ENCODE measurements at places on chromosomes 7 and 10. TPM values are rescaled to one million over a fixed set of nuclear protein-coding genes. Genes with fewer than 3 reads are reported as not detected.

- DNase-seq: no peak
- H3K27ac ChIP-seq: no peak overlapping the region
- H3K4me3 ChIP-seq: no peak overlapping the region
- H3K4me1 ChIP-seq: no peaks in the 10 kb centered on the region
Measured at GRCh38 chr10:16271571-16271970, 165.2 kb upstream of the PTER start.

DNA sequence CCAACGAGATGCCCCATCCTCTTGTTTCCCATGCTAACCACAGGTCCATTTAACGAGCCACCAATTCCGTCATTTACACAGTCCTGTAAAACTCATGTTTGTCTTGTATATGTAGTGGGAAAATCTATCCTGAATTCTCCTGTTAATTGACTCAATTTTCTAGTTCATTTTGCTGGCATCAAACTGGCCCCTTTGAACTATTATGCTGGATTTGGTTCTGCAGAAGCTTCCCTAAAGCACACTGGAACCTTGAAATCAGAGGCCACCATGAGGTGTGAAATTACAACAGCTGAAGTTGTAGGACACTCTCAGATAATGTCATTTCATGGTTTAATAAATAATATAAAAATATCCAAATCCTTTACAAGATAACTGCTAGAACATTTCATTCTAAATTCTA lies 129.8 kb upstream of the AKR1E2 start:
- H3K36me3 ChIP-seq: no peaks in the 10 kb centered on the region
- H3K4me1 ChIP-seq: peaks cover 10% of the 10 kb centered on the region
- no peak overlapping the region for H3K4me3 ChIP-seq
- peak; percentile 61 for DNase-seq
- H3K27me3 ChIP-seq: no peaks in the 10 kb centered on the region
- no peak overlapping the region for H3K27ac ChIP-seq

- H3K4me1 ChIP-seq: no peaks in the 10 kb centered on the region
- H3K4me3 ChIP-seq: no peak overlapping the region
Measured at GRCh38 chr10:46264336-46264735, 22.5 kb upstream of the ANTXRL start.

GRCh38 chr10:122391875-122392274 lies 17.4 kb downstream of the PLEKHA1 start:
- no peak overlapping the region for H3K27ac ChIP-seq
- no peaks in the 10 kb centered on the region for H3K4me1 ChIP-seq
- H3K27me3 ChIP-seq: no peaks in the 10 kb centered on the region
- DNase-seq: peak; percentile 31

DNA sequence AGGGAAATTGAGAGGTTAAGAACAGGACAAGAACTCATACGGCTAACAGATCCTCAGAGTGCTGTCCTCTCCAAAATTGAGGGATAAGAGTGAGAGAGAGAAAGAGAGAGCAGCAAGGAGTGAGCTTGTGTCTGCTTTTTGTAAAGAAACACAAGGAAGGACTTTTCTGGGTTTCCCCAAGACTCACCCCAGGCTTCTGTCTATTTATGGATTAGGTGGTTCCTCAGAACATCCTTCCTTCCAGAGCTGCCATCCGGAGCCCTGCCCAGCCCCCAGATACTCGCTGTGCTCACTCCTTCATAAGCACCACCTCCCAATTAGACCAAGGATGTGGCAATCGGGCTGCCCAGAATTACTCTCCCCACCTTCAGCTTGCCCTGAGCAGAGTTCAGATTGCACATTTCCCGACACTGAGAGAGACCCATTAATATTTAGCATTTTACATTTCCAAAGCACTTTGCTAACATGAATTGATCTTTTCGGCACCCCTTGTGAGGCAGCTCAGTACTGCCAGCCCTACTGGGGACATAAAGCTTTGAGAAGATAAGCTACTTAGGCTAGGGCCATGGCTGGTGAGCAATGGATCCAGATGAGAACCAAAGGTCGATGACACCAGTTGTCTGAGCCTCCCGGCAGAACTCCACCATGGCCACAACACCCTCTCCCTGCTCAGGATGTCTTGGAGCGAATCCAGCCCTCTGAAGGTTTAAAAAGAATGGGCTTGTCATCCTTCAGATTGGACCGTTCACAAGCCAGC lies 19.2 kb upstream of the R3HCC1L start:
- no peak overlapping the region for H3K4me3 ChIP-seq
- H3K4me1 ChIP-seq: no peaks in the 10 kb centered on the region
- H3K27ac ChIP-seq: no peak overlapping the region

DNA sequence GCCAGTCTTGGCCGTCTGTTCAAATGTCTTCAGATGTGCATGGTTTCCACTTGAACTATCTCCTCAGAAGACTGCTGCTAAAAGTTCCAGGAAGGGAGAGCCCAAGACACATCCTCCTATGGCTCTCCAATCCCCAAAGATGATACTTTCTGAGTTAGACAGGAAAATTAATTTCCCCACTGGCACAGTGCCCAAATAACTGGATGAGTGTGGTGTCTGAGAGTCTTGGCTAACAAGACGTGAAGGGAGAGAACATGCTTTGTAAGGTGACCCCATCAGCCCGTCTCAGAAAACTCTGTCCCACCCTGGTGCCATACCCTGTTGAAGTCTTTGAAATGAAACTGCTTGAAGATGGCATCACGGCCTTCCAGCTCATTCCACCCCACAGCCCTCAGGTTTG lies 2.9 kb downstream of the PCBD1 start:
- no peak for DNase-seq
- no peak overlapping the region for H3K4me3 ChIP-seq
- H3K27me3 ChIP-seq: no peaks in the 10 kb centered on the region
- no peak overlapping the region for H3K27ac ChIP-seq
- peaks cover 35% of the 10 kb centered on the region for H3K36me3 ChIP-seq

DNA sequence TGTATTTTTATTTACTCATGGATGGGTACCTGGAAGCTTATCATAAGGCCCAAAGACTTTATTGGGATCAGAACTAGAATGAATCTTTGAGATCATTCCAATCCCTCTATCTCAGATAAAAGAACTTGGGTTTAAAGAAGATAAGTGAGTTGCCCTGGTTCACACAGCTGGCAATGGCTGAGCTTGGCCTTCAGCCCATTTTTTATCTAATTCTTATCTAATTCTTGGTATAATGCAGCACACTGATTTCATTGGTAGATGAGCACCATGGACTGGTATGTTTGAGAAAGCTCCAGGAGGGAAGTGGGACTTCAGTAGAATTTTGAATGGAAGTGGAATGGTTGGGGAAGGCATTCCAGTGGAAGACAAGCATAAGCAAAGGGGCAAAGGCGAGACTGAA lies 558.9 kb downstream of the REEP3 start:
- no peaks in the 10 kb centered on the region for H3K4me1 ChIP-seq
- H3K36me3 ChIP-seq: no peaks in the 10 kb centered on the region
- H3K27me3 ChIP-seq: no peaks in the 10 kb centered on the region

DNA sequence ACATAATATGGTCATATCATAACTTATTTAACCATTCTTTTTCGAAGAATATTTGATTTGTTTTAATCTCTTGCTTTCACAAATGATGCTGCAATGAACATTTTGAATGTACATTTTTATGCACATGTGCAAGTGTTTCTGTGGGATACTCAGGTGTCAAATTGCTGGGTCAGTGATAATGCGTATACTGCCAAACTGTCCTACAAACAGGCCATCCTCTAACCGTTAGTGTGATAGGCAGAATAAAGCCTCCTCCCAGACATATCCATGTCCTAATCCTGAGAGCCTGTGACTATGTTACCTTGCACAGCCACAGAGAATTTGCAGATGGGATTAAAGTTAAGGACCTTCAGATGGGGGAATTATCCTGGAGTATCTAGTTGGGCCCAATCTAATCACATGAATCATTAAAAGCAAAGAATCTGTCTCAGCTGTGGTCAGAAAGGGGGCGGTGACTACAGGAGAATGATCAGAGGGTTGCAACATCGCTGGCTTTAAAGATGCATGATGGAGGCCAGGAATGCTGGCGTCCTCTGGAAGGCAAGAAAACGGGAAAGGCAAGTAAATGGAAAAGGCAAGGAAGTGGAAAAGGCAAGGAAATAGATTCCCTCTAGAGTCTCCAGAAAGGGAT lies 46.7 kb downstream of the FZD1 start:
- no peaks in the 10 kb centered on the region for H3K36me3 ChIP-seq
- no peak overlapping the region for H3K4me3 ChIP-seq
- no peak overlapping the region for H3K27ac ChIP-seq
- DNase-seq: no peak
- H3K4me1 ChIP-seq: no peaks in the 10 kb centered on the region
- no peaks in the 10 kb centered on the region for H3K27me3 ChIP-seq

DNA sequence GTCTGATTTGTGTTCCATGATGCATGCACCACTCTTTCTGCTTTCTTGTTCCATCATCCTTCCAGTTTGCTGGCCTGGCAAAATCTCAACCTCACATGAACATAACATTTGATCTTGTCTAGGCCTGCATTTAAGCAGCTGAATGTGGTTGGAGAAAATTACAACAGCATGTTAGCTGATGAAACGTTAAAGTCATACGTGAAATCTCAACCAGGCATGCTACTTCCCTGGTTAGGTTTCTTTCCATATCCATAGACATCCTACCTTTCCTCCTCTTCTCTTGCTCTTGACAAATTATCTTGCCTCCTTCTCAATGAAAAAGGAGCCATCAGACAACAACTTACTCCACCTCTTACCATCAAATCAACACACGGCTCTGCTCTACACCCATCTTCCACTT lies 153.6 kb downstream of the C1GALT1 start:
- no peaks in the 10 kb centered on the region for H3K27me3 ChIP-seq
- no peak for DNase-seq
- no peaks in the 10 kb centered on the region for H3K4me1 ChIP-seq
- no peaks in the 10 kb centered on the region for H3K36me3 ChIP-seq
- no peak overlapping the region for H3K27ac ChIP-seq

- no peak overlapping the region for H3K4me3 ChIP-seq
- no peaks in the 10 kb centered on the region for H3K27me3 ChIP-seq
- H3K36me3 ChIP-seq: no peaks in the 10 kb centered on the region
Measured at GRCh38 chr10:131733596-131733995, 167.2 kb upstream of the PPP2R2D start.

DNA sequence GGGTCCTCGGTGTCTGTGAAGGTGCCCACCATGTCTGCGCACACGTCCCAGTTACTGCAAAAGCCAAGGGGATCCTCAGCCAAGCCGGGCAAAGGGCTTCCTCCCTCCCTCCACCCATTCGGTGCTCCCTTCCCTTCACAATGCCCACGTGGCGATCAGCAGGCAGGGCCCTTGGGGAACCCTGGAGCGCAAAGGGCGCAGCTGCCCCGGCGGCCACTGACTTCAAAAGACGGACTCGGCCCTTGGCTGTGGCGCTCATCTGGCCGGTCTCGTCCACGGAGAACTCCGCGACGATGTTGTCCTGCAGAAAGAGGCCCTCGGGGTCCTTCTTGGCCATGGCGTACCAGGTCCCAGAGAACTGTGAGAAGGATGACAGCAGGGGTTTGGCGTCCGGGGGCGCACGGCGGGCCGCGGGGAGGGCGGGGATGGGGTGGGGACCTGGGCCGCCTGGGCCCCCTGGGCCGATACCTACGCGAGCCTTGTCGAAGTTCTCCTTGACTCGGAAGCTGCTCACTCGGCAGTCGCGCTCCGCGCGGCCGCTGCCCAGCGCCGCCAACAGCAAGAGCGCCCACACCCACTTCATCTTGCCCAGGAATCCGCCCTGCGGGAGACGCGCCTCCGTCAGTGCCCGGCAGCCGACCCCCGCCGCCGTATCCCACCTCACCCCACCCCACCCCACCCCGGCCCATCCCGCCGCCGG lies 439 bp downstream of the RBP4 start:
- peaks cover 32% of the 10 kb centered on the region for H3K27me3 ChIP-seq
- no peaks in the 10 kb centered on the region for H3K36me3 ChIP-seq
- no peak overlapping the region for H3K27ac ChIP-seq
- no peak overlapping the region for H3K4me3 ChIP-seq

DNA sequence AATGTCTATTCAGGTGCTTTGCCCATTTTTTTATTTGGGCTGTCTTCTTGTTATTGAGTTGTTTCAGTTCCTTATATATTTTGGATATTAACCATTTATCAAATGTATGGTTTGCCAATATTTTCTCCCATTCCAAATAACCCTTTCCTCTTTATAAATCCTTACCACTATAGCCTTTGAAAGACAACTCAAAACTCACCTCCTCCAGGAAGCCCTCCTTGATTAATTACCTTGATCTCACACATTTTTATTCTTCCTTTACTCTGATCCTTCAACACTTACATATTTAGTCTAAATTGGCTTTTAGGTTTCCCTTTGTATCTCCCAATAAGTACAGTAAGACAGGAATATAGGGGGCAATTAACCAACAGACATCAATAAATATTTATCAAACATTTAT lies 42.9 kb downstream of the NRCAM start:
- no peak overlapping the region for H3K4me3 ChIP-seq
- no peaks in the 10 kb centered on the region for H3K36me3 ChIP-seq
- no peak for DNase-seq
- peaks cover 33% of the 10 kb centered on the region for H3K4me1 ChIP-seq

- H3K27ac ChIP-seq: no peak overlapping the region
- no peak overlapping the region for H3K4me3 ChIP-seq
- no peaks in the 10 kb centered on the region for H3K36me3 ChIP-seq
- no peaks in the 10 kb centered on the region for H3K4me1 ChIP-seq
- DNase-seq: no peak
- no peaks in the 10 kb centered on the region for H3K27me3 ChIP-seq
Measured at GRCh38 chr7:34728156-34728555, 70.1 kb downstream of the NPSR1 start.

DNA sequence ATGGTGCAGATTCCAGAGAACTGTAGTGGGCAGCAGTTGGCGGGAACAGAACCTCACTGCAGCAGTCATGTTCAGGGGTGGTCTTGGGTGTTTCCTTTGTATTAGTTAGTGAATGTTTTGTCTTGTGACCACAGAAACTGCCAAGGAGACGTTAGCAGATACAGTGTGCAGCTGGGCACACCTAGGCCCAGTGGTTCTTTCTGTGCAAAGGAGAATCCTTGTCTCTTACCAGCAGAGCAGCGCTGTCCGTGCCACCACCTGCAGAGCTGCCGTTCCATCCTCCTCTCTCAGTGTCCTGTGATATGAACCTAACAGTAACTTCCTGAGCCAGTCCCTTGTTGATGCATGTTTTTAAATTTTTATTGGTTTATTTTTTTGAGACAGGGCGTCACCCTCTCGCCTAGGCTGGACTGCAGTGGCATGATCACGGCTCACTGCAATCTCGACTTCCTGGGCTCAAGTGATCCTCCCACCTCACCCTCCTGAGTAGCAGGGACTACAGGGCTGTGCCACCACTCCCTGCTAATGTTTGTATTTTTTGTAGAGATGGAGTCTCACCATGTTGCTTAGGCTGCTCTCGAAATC lies 60.6 kb downstream of the WDR37 start:
- H3K36me3 ChIP-seq: peaks cover 63% of the 10 kb centered on the region
- DNase-seq: no peak
- H3K4me3 ChIP-seq: no peak overlapping the region
- H3K27me3 ChIP-seq: no peaks in the 10 kb centered on the region
- H3K4me1 ChIP-seq: peaks cover 3% of the 10 kb centered on the region

DNA sequence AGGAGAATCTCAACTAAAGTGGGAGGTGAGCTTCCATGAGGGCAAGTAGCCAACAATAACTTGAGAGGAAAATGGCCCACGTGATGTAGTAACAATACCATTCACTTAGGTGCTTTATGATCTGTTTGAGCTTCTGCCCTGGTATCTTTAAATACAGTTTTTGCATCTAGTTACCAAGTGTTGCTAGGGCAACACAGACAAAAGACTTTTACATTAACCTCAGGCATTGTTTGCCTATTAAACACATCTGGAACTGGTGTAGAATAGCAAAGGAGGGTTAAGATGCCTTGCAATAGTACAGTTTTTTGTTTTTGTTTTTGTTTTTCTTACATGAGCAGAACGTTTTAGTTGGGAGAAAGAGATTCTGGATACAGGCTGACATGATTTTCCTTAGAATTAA lies 97.7 kb upstream of the MTPN start:
- DNase-seq: no peak
- H3K36me3 ChIP-seq: no peaks in the 10 kb centered on the region
- H3K27ac ChIP-seq: no peak overlapping the region
- H3K4me1 ChIP-seq: no peaks in the 10 kb centered on the region
- H3K27me3 ChIP-seq: no peaks in the 10 kb centered on the region

Gene RBP3
- total RNA-seq: not detected

Gene CALML3
- not detected for total RNA-seq
